SK-MEL-5 (cell line): ENCODE measurements at places on chromosomes 1 and 21. TPM values are rescaled to one million over a fixed set of nuclear protein-coding genes. Genes with fewer than 3 reads are reported as not detected.
A peak's percentile ranks its signal among the peaks of the same experiment; 100 is the strongest.

- no peak for DNase-seq
These were observed 26.3 kb downstream of the KCNK1 start for GRCh38 chr1:233640179-233640578.

- no peak for DNase-seq
These were observed 10.7 kb downstream of the NRIP1 start for GRCh38 chr21:15054089-15054488.

GRCh38 chr1:235866205-235866912, at the start of gene LYST:
Gene LYST, minus strand, starts transcription at chr1:235866906. Its CDS starts 36,489 bp downstream, at chr1:235830417.
- peak; percentile 31 for DNase-seq

DNA sequence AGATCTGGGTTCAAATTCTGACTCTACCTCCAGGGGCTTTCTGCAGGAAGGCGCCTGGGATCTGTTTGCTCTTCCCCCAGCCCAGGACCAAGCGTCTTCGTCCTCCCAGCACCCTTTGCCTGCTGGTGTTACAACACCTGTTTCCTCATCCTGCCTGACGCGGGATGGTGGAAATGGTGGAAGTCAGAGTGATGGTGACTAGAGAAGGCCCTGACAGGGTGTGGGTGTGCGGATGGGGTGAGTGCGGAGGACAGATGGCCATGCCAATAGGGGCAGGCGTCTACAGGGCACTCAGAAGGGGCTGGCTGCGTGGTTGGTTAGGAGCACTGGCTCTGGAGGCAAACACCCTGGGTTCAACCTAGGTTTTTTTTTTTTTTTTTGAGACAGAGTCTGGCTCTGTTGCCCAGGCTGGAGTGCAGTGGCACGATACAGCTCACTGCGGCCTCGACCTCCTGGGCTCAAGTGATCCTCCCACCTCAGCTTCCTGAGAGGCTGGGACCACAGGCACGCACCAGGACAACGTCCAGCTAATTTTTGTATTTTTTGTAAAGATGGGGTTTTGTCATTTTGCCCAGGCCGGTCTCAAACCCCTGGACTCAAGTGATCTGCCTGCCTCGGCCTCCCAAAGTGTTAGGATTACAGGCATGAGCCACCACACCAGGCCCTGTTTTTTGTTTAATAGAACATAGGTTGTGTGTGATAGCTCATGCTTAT, 1.5 kb downstream of the THEMIS2 start:
- no peak for DNase-seq

- no peak for DNase-seq
These were observed at the start of gene FAM131C for GRCh38 chr1:16073490-16074119. Gene FAM131C, minus strand, starts transcription at chr1:16073651. Its CDS starts 209 bp downstream, at chr1:16073442.

GRCh38 chr1:51305371-51305823, 25.0 kb downstream of the TTC39A start:
- DNase-seq: no peak

- DNase-seq: peak; percentile 90
These were observed 47.6 kb upstream of the SAMD13 start for GRCh38 chr1:84253891-84254290.

DNA sequence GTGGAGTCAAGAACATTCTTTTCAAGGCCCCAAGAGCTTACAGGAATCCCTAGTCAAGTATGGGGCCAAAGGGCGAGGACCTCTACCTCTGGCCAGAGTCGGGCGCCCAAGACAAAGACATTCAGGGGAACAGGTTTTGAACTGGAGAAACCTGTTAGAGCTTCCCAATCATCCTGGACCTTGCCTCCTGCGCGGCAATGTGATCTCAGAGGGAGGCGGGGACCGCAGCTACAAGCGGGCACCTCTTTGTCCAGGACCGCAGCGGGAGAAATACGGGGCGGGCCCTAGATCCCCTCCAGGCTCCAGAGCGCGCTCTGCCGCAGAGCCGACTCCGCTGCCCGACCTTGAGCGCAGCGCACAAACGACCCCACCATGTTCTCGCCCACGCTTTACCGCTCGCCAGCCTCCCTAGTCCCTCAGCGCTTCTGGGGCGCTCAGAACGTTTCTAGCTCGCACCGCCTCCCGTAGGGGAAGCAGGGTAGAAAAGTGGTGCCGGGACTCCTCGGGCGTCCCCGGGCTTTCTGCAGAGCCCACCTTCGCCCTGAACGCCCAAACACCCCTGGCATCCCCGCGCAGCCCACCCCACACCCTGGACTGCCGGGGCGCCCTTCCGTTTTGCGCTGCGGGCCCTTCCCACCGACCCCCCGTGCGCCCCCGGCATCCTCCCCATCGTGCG, 28.1 kb downstream of the RABIF start:
- peak; percentile 41 for DNase-seq

- no peak for DNase-seq
These were observed 1.3 kb downstream of the POGK start for GRCh38 chr1:166840309-166841274.

DNA sequence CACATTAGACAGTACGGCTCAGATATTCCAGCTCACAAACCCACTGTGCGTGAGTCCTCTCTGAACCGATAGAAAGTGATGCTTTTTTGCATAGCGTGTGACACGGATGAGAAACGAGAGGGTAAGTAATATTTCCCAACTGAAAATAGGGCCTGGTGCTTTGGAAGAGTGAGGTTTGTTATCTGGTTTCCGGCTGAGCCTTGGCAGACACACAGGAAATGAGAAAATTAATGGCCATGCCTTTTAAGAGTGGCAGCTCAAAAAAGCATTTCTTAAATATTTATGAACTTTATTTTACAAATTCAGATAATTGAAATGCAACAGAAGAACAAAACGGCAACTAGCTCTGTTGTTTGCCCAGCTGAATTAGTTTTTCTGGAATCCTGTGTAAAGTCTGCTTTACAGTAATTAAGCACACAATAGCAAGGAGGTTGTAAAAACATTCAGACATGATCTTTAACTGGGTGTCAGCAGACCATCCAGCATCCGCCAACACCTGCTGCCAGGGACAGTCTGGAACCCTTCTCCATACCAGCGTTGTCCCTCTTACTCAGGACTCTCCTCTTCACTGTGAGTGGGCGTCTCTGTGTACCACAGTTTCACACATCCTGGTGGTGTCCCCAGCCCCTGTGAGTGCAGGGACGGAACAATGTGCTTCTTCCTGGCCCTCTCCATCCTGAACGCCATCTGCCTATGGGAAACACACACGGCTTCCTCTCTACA, 155.4 kb downstream of the PGBD5 start:
- DNase-seq: no peak

GRCh38 chr1:91054780-91055481, 33.1 kb upstream of the ZNF644 start:
- no peak for DNase-seq

DNA sequence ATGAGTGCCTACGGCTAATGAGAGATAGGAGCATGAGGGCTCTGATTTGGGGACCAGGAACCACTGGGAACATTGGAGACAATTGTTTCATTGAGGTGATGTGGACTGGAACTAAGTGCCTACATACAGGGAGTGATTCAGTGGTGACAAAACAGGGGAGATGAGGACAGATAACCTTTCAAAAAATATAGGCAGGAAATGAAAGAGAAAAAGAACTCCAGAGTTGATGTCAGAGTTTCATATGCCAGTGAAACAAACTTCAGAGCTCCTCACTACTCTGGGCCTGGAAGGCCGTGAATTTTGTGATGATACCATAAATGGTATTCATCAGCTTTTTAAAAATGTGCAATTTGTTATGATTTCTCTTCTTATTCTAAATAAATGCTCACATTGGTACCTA, 39.3 kb downstream of the FASLG start:
- peak; percentile 16 for DNase-seq

DNA sequence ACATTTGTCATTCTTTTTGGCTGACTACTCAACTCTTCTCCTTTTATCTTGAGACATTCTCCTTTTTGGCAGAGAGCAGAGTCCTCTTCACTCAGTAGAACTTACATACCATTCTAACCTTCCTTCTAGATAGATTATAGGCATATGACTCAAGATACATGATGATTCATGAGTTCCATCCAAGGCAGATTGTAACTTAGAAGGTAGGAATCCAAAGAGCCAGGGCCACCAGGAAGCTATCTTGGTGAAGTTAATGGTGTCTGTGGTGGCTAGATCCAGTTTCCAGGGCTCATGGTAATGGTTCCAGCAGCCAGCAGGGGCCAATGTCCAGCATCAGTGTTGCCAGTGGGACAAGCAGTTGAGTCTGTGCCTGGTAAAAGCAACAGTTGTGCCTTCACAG, 76.1 kb upstream of the KIAA0040 start:
- no peak for DNase-seq

DNA sequence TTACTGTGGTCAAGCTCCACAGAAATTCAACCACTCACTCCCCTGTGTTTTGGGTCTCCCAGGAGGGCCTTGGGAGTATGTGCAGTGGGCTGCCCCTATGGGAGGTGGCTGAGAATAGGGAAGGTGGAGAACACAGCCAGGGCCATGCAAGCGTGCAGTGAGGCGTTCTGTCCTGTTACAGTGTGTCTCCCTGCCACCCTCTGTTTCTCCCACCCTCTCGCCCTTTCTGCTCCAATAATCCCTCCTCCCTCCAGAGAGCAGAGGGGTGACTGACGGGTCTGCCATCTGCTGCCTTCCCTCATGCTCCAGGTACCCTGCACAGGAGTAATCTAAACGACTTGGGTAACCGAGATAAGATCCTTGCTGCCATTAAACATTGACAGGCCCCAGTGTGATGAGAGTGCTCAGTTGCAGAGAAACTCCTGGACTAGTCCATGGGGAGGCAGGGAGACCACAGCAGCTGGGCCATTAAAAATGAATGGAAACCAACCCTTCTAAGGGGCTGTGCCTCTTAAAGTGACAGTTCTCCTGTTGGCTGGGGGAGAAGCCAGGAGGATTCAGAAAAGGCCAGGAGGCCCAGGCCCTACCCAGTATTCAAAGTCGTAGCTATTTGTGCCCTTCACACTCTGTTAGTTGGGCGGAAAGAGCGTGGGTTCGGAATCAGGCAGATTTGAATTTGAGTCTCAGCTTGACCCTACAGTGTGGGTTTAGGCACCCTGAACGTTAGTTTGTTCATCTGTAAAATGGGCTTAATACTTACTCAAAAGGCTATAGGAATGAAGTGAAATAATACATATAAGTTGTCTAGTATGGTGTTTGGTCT, 22.4 kb upstream of the BTG2 start:
- no peak for DNase-seq

GRCh38 chr1:34975771-34976170, 9.4 kb downstream of the TMEM35B start:
- no peak for DNase-seq

- DNase-seq: no peak
These were observed 3.1 kb downstream of the TNNT2 start for GRCh38 chr1:201374364-201374763.

DNA sequence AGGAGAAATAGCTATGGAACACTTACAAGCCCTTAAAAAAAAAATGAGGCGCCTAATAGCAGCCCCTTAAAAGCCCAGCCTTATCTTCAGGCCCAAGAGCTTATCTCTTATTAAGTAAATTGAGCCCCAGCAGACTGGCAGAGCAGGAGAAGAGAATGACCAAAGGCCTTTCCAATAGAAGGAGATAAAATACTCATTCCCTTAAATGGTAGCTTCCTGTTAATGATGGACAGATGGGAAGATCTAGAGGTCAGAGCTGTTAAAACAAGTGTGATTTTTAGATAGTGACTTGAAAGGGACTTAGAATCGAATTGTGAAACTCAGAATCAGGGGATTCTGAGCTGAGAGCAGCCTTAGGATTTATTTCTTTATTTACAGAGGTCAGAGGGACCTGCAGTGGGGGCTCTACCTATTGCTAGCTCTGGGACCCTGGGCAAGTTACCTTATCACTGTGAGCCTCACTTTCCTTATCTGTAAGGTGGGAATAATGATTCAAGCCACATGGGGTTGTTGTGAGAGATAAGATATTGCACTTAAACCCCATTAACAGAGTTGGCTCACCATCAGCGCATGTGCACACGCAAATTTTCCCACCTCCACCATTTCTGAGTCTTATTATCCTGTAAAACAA, 101.3 kb upstream of the C8B start:
- no peak for DNase-seq

DNA sequence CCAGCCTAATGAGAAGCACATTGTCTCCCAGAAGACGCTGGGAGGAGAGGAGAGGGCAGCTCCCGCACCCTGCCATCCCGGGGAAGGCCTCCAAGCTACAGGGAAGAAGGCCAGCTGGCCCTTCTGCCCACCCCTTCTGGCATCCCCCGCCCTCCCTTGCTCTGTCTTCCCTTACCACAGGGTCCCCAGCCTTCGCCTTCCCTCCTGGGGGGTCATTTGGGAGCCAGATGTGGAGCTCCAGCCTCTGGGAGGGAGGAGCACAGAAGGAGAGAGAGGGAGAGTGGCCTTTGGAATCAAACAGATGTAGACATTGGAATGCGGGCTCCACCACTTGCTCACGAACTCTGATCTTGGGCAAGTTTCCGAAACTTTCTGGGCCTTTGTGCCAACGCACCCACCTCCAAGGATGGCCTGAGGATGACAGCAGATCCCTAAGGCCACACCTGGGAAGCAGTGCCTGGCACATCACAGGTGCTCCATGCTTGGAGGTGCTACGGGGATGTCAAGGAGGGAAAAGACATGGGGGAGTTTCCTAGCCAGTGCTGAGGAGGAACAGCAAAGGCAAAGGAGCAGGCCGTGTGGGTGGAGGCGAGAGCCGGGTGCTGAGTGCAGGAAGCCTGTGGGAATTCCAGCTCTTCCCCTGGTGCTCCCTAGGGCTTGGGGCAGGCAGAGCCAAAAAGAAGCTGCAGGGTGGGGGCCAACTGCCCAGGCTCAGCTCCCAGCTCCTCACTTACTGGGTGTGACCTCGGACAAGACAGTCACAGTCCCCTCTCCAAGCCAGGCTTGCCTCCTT, 23.1 kb upstream of the RSPO1 start:
- DNase-seq: no peak

Gene VHLL
- total RNA-seq: 0.27 TPM in 1 of 2 replicates, not detected in the other

Gene NUAK2
- 0.13 and 0.55 TPM in 2 replicates for total RNA-seq

Gene AVPR1B
- not detected in 2 replicates for total RNA-seq

Gene MYOM3
- not detected in 2 replicates for total RNA-seq

Gene COL8A2
- 0.11 TPM in 1 of 2 replicates, not detected in the other for total RNA-seq

Gene UMODL1
- not detected in 2 replicates for total RNA-seq

Gene CATSPERE
- total RNA-seq: 0.13 and 0.18 TPM in 2 replicates

Gene CCDC27
- 0.05 TPM in 1 of 2 replicates, not detected in the other for total RNA-seq

Gene ZMYND12
- total RNA-seq: 0.29 and 1.3 TPM in 2 replicates

Gene S1PR1
- 0.03 TPM in 1 of 2 replicates, not detected in the other for total RNA-seq
